Motor neuron (in vitro differentiated cells): ENCODE measurements at places on chromosomes 5 and 9. TPM values are rescaled to one million over a fixed set of nuclear protein-coding genes. Genes with fewer than 3 reads are reported as not detected.

DNA sequence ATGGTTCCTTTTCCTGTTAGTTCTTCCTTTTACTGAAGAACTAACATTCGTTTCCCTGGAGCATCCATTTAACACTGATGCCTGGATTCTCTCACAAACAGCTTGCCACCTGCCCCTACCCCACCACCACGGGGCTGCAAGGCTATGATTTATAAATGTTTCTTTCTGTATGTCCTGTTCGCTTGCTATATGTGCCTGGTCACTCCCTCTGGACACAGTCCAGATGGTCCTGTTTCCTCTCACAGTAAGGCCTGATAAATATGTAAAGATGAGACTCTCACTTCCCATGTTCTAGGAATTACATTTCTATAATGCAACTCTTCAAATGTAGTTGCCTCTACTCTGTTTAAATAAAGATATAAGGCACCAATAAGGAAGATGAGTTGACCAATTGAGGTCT is 146.4 kb upstream of the SHB start:
- peak; percentile 48 for ATAC-seq

DNA sequence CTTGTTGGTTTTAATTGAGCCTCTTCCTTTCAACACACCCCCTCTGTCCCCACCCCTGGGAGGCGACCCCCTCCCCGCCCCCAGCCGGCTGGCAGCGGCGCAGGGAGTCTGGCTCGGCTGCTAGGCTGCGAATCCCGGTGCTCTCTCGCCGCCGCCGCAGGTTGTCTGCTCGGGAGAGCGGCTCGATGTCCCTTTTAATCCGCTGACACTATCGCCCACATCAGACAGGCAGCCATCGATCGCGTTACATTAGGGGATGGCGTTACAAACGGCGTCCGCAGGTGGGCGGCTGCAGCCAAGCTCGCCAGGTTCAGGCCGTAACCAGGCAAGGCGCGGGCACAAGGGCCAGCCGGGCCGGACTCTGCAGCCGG is 1.3 kb downstream of the NR2F1-AS1 start:
- peak; percentile 2 for ATAC-seq

GRCh38 chr9:128358861-128359260 is 12.3 kb upstream of the URM1 start:
- no peak for ATAC-seq

DNA sequence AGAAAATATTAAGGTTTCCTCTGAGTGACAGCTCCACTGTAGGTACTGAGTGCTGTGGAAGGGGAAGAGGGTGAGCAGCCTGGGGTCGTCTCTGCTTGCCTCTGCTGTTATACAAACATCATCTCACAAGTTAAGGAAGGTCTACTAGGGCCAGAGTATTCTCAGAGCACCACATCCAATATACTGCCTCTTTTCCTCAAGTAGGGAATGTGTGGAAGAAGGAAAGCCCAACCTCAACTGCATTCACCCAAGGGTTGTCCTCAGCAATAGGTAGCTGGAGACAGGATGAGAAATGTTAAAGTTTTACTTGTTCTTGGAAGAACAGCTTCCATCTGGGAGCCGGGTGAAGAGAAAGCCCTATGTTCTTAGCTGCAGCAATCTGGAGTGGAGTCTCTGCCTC is 1062.3 kb upstream of the CDH10 start:
- no peak for ATAC-seq

DNA sequence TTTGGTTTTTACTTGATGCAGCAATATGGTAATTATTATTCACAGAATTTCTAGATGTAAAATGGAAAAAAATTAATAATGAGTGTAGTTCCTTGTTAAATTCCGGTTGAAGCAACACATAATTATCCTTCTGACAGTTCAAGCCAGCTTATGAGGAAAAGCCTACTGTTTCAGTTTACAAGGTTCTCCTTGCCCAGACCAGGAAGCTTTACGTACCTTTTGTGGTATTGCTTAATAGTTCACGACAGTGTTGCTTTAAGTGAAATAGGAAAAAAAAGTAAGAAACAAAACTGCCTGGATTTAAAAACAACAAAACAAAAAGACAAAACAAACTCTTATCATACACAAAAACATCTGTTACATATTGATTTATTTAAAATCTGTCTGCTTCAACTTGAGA is 547.3 kb upstream of the C9orf72 start:
- ATAC-seq: no peak

DNA sequence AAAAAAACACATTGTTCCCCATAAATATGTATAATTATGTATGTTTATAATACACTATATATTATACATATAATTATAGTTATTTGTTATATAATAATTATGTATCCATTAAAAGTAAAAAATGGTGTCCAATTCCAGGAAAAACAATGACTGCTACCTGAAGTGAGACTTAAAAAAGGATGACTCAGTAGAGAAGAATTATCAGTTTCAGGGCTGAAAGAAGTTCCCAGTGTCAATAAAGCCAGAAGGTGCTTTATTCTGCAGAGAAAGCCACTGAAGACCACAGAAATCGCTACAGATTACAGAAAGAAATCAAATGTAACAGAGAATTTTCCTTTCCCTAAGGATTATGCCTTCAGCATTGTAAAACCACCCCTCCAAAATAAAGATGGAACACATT is 50.9 kb downstream of the ANKRD31 start:
- no peak for ATAC-seq

The KIF20A gene
- total RNA-seq: 31.3 and 37.5 TPM in 2 replicates
